ENCODE measurements at places on chromosomes 16 and 17. TPM values are rescaled to one million over a fixed set of nuclear protein-coding genes. Genes with fewer than 3 reads are reported as not detected.

Gene CCDC78
- 5.8 TPM for total RNA-seq

Gene KIF18B
- 70.5 TPM for total RNA-seq

Gene ACSM2B
- not detected for total RNA-seq

Gene CCL11
- not detected for total RNA-seq

Gene GTF3C1
- total RNA-seq = 55.3 TPM

Gene LGALS3BP
- total RNA-seq = 193 TPM

Gene ADCY9
- total RNA-seq = 10.1 TPM

Gene NACA2
- total RNA-seq = not detected

GRCh38 chr16:66254106-66254505 lies 112.4 kb upstream of the CDH5 start:
- no peaks in the 10 kb centered on the region for H3K4me1 ChIP-seq
- DNase-seq = no peak
- peaks cover 4% of the 10 kb centered on the region for H3K27me3 ChIP-seq
- H3K36me3 ChIP-seq = no peaks in the 10 kb centered on the region
- no peak overlapping the region for H3K4me3 ChIP-seq

GRCh38 chr16:76235025-76235424 lies 42.2 kb upstream of the CNTNAP4 start:
- DNase-seq = no peak
- no peaks in the 10 kb centered on the region for H3K27me3 ChIP-seq
- no peak overlapping the region for H3K4me3 ChIP-seq
- no peaks in the 10 kb centered on the region for H3K36me3 ChIP-seq
- H3K4me1 ChIP-seq = no peaks in the 10 kb centered on the region
- H3K27ac ChIP-seq = no peak overlapping the region

- H3K27ac ChIP-seq = no peak overlapping the region
- no peak for DNase-seq
- H3K4me1 ChIP-seq = peaks cover 17% of the 10 kb centered on the region
- H3K36me3 ChIP-seq = peaks cover 4% of the 10 kb centered on the region
Measured at GRCh38 chr17:48564188-48565021, 13.7 kb downstream of the HOXB4 start.

GRCh38 chr17:64176556-64176955 lies 46.6 kb upstream of the ERN1 start:
- no peak overlapping the region for H3K4me3 ChIP-seq
- H3K27me3 ChIP-seq = no peaks in the 10 kb centered on the region

GRCh38 chr16:57091975-57092785 lies at the start of gene CPNE2:
TSS of gene CPNE2 (plus strand) at chr16:57092583. CDS start at chr16:57110743, 18,160 bp downstream.
- H3K4me3 ChIP-seq = peak within 1 kb of the TSS; percentile 74
- DNase-seq = no peak
- H3K36me3 ChIP-seq = no peaks in the 10 kb centered on the region
- H3K4me1 ChIP-seq = peaks cover 4% of the 10 kb centered on the region

GRCh38 chr17:42975265-42975664 lies 4.6 kb downstream of the PTGES3L start:
- peaks cover 12% of the 10 kb centered on the region for H3K4me1 ChIP-seq
- no peak for DNase-seq
- no peaks in the 10 kb centered on the region for H3K36me3 ChIP-seq
- H3K27me3 ChIP-seq = peaks cover 3% of the 10 kb centered on the region
- no peak overlapping the region for H3K4me3 ChIP-seq

DNA sequence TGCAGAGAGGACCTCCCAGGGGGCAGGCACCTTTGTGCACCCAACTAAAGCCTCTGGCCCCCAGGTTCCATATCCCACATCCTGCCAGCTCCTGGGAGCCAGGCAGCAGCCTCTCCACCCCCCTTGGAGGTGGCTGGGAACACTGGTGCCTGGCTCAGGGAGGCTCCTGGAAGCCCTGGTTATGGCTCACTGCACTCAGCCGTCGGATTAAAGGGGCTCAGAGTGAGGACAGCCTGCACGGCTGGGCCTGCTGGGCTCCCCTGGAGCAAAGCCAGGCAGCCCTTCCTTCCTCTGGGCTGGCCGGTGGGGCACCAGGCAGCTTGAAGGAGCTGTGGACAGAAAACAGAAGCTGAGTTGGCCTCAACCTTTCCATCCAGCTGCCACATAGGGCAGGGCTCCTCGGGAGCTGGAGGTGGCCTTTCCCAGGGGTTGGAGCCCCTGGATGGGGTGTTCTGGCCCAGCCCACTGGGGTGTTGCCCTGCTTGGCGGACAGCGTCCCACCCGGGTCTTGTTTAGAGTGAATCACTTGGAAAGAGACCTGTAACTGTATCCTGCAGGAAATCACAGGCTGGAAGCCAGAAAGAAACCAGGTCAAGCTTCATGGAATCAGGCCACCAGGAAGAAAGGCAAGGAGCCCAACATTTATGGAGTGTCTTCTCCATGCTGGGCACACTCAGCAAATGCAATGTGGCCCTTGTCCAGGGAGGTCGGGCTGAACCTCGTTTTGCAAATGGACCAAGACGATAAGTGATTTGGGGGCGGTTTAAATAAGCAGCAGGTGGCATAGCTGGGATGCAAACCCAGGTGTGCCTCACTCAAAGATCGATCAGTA lies 253.3 kb downstream of the SOX9 start:
- no peak overlapping the region for H3K27ac ChIP-seq
- H3K27me3 ChIP-seq = no peaks in the 10 kb centered on the region
- no peak overlapping the region for H3K4me3 ChIP-seq
- no peak for DNase-seq

GRCh38 chr16:8801701-8802100 lies 4.1 kb downstream of the PMM2 start:
- no peak for DNase-seq
- H3K4me3 ChIP-seq = no peak overlapping the region
- peaks cover 23% of the 10 kb centered on the region for H3K36me3 ChIP-seq
- H3K4me1 ChIP-seq = peaks cover 25% of the 10 kb centered on the region
- no peaks in the 10 kb centered on the region for H3K27me3 ChIP-seq

GRCh38 chr17:80133626-80133970 lies 13.3 kb downstream of the EIF4A3 start:
- peaks cover 2% of the 10 kb centered on the region for H3K4me1 ChIP-seq
- no peak overlapping the region for H3K4me3 ChIP-seq
- H3K27ac ChIP-seq = no peak overlapping the region
- peaks cover 4% of the 10 kb centered on the region for H3K27me3 ChIP-seq
- DNase-seq = no peak

DNA sequence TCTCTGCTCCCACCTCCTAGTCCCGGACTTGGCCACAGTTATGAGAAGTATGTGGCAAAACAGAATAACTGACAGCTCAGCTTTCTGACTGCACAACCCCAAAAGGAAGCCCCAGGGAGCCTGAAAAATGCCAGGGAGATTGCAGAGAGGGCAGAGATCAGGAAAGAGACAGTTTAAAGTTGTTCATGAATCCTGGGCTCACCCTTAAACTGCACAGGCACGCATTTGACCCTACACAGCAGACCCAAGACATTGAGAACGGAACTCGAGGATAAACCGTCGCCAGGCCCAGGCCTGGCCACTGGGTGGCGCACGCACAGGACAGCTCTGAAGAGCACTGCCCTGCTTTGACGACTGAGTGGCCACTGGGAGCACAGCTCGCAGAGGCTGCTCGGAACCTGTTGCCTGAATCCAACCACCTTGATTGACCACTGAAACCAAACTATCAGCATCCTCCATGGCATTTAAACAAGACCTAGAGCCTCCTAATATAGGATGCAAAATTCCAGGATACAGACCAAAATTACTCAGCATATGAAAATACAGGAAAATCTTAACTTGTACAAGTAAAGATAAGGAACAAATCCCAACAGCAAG lies 114.0 kb downstream of the C16orf95 start:
- no peak overlapping the region for H3K4me3 ChIP-seq
- DNase-seq = peak; percentile 71
- H3K27ac ChIP-seq = no peak overlapping the region
- H3K4me1 ChIP-seq = no peaks in the 10 kb centered on the region
- no peaks in the 10 kb centered on the region for H3K36me3 ChIP-seq

GRCh38 chr17:57679356-57679755 lies 65.7 kb downstream of the CCDC182 start:
- H3K27ac ChIP-seq = no peak overlapping the region

DNA sequence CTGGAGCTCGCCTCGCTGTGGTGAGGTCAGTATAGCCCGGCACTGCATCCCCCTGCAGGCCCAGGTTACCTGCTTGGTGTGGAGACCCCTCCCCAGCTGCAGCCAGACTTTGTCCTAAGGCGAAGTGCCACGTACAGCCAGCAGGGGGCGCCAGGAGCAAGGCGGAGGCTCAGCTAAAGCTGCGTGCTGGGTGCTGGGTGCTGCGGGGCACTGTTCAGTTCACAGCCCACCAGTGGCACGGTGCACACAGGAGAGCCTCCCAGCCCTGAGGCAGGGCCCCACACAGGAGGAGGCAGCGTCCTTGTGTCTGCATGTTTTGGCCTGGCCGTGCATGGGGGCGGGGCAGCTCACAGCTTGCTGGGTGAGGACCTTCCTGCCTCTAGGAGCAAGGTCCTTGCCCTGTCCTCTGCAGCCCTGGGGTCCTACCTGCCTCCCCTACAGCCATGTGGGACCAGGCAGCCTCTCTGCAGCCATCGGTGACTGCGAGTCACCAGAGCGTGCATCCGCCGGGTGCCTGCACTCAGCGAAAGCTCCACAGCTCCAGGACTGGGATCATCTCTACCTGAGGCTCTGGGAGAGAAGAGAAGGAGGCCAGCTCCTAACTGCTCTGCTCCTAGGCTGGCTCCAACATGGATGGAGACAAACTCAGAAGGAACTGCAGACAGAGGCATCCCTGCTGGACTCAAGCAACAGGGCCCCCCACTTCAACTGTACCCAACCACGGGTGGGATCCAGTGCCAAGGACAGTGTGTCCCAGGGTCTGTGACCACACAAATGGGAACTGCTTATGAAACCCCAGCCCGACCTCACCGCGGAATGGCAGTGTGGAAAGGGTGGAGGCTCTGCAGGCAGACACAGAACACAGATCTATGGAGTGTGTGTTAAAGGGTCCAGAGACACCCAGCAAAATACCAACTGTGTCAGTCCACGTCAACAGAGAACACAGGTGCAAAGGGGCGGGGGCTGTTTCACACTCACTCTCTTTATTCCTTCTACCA lies 19.0 kb downstream of the SLC7A5 start:
- no peaks in the 10 kb centered on the region for H3K27me3 ChIP-seq
- peak; percentile 84 for DNase-seq
- H3K27ac ChIP-seq = peak overlapping the region; percentile 51
- no peak overlapping the region for H3K4me3 ChIP-seq
- H3K36me3 ChIP-seq = peaks cover 17% of the 10 kb centered on the region

- DNase-seq = no peak
- no peaks in the 10 kb centered on the region for H3K27me3 ChIP-seq
- no peak overlapping the region for H3K27ac ChIP-seq
- H3K36me3 ChIP-seq = no peaks in the 10 kb centered on the region
Measured at GRCh38 chr16:62276637-62277036, 240.4 kb upstream of the CDH8 start.

GRCh38 chr17:43338886-43339516 lies 59.8 kb upstream of the ARL4D start:
- no peak overlapping the region for H3K27ac ChIP-seq
- no peak overlapping the region for H3K4me3 ChIP-seq
- peaks cover 9% of the 10 kb centered on the region for H3K4me1 ChIP-seq

GRCh38 chr17:45689451-45689850 lies 94.7 kb upstream of the CRHR1 start:
- DNase-seq = no peak
- H3K27me3 ChIP-seq = peaks cover 43% of the 10 kb centered on the region
- H3K4me1 ChIP-seq = no peaks in the 10 kb centered on the region
- no peaks in the 10 kb centered on the region for H3K36me3 ChIP-seq
- H3K4me3 ChIP-seq = no peak overlapping the region

GRCh38 chr17:40072040-40072734 lies 9.4 kb downstream of the THRA start:
- no peaks in the 10 kb centered on the region for H3K36me3 ChIP-seq
- no peak for DNase-seq
- H3K27ac ChIP-seq = no peak overlapping the region
- H3K4me1 ChIP-seq = peaks cover 43% of the 10 kb centered on the region

DNA sequence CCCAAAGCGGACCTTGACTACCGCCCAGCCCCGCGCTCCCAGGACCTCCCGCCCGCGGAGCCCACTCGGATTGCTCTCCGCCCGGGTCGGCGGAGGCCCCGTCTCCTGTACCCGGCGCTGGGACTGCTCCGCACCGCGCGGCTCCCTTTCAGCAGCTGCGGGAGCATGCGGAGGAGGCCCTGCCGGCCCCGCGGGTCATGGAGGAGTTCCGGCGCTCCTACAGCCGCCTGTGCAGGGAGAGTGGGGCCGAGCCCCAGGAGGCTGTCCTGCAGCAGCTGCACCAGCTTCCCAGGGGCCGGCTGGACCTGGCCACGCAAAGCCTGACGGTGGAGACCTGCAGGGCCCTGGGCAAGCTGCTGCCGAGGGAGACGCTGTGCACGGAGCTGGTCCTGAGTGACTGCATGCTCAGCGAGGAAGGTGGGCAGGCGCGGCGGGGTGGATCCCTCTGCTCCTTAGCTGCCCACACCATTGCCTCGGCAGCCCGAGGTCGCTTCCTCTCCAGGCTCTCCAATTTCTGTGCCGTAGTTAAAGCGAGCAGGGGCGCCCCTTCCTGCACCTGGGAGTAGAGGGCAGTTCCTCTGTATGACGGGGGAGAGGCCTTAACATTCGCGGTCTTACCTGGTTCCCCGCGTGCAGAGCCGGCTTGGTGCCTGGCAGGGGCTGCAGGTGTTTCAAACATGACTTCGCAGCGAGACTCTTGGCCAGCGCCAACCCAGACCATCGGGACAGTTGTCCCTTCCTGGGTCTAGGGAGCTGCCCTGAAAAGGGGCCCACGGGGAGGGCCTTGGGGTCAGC lies 539 bp downstream of the LRRC45 start:
- DNase-seq = no peak
- no peaks in the 10 kb centered on the region for H3K36me3 ChIP-seq
- peak overlapping the region; percentile 60 for H3K27ac ChIP-seq
- peak overlapping the region; percentile 86 for H3K4me3 ChIP-seq
- peaks cover 19% of the 10 kb centered on the region for H3K4me1 ChIP-seq

DNA sequence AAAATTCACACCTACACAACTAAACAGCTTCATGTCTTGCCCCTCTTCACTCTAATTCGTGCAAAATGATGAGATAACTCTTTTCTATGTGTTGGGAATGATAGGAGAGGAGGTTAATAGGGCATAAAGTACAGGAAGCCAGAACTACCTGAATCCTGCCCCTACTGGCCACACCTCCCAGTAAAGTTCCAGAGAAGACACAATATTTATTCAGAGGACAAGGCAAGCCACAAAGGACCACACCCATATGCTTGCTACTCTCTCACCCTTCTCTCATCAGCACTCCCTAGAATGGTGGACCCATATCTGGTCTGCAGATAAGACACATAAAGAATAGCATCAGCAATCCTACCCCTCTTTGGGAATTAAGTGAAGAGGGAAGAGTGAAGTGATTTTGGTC lies 74.6 kb downstream of the ZNF18 start:
- H3K4me3 ChIP-seq = no peak overlapping the region
- no peaks in the 10 kb centered on the region for H3K36me3 ChIP-seq
- H3K4me1 ChIP-seq = no peaks in the 10 kb centered on the region
- H3K27ac ChIP-seq = no peak overlapping the region
- no peak for DNase-seq

DNA sequence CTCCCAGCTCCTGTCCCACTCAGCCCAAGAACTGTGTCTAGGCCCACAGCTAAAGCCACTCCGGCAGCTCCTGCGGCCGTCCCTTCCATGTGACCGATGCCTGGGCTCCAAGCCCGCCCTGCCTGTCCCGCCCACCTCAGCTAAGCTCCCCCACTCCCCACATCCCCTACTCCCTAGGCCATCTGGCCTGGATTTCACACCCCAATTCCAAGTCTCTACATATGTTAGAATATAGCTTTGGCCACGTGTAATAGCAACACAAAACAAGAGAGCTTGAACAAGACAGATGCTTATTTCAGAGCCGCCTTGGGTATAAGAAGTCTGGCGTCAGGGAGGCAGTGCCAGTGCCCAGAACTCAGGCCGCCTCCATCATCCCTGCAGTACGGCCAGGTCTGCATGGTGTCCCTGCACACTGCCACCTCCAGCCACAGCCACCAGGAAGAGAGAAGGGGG lies 30.0 kb upstream of the USP22 start:
- peaks cover 8% of the 10 kb centered on the region for H3K27me3 ChIP-seq
- no peak overlapping the region for H3K27ac ChIP-seq
- no peak overlapping the region for H3K4me3 ChIP-seq
- H3K36me3 ChIP-seq = no peaks in the 10 kb centered on the region
- H3K4me1 ChIP-seq = peaks cover 1% of the 10 kb centered on the region
- no peak for DNase-seq

All from activated naive CD8-positive, alpha-beta T cell treated with anti-CD3 and anti-CD28 coated beads, Interleukin-2, amount 10 ng/mL, durations not matched to agents 7 days and 5 days (primary cell).